Osteoblast (primary cell): ENCODE measurements at places on chromosomes 7 and 10. TPM values are rescaled to one million over a fixed set of nuclear protein-coding genes. Genes with fewer than 3 reads are reported as not detected.

The RASA4B gene
- 1.8 and 3.3 TPM in 2 replicates for total RNA-seq

DNA sequence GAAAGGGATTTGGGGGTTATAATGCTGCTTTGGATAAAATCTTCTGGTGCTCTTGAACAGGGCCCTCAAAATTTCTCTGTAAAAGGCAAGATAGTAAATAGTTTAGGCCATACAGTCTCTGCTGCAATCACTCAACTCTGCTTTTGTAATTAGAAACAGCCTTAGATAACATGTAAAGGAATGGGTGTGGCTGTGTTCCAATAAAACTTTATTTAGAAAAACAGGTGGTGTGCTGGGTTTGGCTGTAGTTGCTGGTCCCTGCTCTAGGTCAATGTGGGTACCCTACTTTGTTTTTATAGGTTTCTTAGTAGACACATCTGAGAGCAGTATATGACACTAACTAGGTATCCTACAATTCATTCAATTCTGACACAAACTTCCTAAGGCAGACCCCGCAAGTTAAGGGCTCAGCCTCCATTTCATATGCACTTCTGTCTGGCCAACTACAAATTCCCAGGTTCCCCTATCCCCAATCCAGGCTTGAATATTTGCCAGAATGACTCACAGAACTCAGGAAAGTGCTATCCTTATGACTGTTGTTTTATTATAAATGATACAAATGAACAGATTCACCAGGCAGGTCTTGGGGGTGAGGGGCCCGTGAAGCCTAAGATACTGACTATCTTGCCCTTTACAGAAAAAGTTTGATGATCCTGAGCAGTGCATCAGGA lies 349.9 kb downstream of the RPS24 start:
- no peaks in the 10 kb centered on the region for H3K4me1 ChIP-seq
- no peak for DNase-seq
- H3K4me3 ChIP-seq: no peak overlapping the region

- H3K4me1 ChIP-seq: peaks cover 30% of the 10 kb centered on the region
- H3K36me3 ChIP-seq: no peaks in the 10 kb centered on the region
- no peak overlapping the region for H3K4me3 ChIP-seq
- no peaks in the 10 kb centered on the region for H3K27me3 ChIP-seq
- no peak for DNase-seq
Observed at GRCh38 chr10:44858988-44859387, 52.1 kb upstream of the TMEM72 start.

The CXCL12 gene
- 288 and 358 TPM in 2 replicates for total RNA-seq

DNA sequence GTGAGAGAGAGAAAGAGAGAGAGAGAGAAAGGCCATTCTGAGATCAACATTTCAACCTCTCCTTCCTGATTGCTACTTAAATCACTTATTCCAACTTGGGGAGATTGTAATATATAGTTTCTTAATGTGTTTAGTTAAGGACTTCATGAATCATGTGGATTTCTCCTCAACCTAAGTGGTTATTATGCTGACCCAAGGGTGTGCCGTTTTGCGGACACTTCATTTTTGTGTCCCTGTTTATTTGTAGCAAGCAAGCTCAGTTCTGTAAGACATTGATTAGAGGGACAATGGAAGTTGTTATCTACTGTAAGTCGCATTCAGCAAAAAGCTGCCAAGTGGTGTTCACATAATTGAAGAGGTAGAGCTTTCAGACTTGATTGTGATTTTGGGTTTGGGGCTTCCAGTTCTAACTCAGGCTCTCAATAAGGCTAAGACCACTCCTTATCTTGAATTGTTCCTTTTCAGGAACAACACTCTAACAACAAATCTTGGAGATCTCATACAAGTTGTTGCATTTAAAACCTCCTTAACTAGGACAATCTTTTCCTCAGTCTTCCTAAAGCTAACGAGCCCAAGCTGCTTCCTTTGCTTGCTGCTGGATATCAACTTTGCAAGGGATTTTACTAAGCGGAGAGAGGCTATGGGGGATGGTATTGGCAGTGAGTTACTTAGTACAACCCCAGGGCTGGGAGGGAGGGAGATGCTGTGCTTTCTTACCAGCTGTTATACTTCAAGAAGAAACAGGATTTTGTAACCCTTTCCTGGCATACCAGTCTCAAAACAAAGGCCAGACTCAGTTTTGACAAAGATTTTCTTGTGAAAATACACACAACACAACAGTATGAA lies 19.8 kb upstream of the COL1A2 start:
- peak overlapping the region; percentile 63 for H3K4me3 ChIP-seq
- DNase-seq: peak; percentile 71
- peak overlapping the region; percentile 97 for H3K27ac ChIP-seq

DNA sequence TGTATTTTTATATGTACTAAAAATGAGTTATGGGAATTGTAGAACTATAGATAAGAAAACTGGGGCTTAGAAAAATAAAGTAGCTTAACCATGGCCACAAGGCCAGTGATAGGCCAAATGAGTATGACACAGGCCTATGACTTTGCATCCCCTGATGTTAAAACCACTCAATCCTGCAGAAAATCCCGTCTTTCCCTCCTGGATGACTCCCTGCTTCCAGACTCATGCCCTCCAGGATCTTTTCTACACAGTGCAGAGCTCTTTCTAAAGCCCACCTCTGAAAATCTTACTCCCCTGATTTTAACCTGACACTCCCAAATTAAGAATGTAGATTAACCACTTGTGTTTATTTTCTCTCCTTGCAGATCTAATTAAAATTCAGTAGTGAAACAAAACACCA lies 489.2 kb upstream of the LRRN3 start:
- no peak overlapping the region for H3K27ac ChIP-seq
- H3K4me1 ChIP-seq: no peaks in the 10 kb centered on the region
- no peak for DNase-seq

- peaks cover 8% of the 10 kb centered on the region for H3K36me3 ChIP-seq
- peak; percentile 4 for DNase-seq
- peaks cover 67% of the 10 kb centered on the region for H3K4me1 ChIP-seq
- H3K27me3 ChIP-seq: no peaks in the 10 kb centered on the region
- H3K27ac ChIP-seq: peak overlapping the region; percentile 92
- no peak overlapping the region for H3K4me3 ChIP-seq
Observed at GRCh38 chr10:79320316-79320715, 27.0 kb upstream of the PPIF start.

DNA sequence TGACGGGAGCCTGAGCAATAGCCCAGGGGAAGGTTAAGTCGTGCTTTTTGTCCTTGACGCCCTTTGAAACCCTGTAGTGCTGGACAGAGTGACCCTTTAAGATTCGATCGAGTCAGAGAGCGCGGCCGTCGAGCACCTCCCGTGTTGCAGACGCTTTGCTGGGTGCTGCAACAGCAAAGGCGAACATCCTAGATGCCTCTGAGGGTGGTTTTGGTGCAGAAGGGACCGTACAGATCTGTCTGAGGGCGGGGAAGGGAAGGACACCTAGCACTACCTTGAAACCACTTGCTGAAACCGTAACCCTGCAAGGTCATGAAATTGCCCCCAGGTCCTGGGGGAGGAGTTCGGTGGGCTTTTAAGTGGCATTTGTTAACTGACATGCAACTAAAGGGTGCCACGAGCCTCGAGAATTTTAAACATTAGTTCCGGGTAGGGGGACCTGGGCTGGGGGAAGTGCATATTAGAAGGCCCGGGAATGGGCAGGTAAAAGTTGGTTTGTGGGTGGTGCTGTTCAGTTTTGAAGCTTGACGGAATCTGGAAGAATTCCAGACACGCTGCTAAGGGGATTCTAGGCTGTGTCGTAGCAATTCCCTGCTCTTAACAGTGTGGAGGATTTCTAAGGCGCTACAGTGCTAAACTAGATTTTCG lies 786 bp downstream of the ATP5F1C start:
- no peak for DNase-seq
- peak overlapping the region; percentile 99 for H3K4me3 ChIP-seq
- no peaks in the 10 kb centered on the region for H3K27me3 ChIP-seq
- no peaks in the 10 kb centered on the region for H3K36me3 ChIP-seq

GRCh38 chr10:13830385-13830784 lies 243.6 kb downstream of the PRPF18 start:
- H3K4me1 ChIP-seq: peaks cover 6% of the 10 kb centered on the region
- no peak overlapping the region for H3K4me3 ChIP-seq
- DNase-seq: peak; percentile 73
- H3K27ac ChIP-seq: no peak overlapping the region
- H3K27me3 ChIP-seq: no peaks in the 10 kb centered on the region

GRCh38 chr10:84695902-84696301 lies 367.5 kb downstream of the CCSER2 start:
- no peaks in the 10 kb centered on the region for H3K4me1 ChIP-seq
- H3K4me3 ChIP-seq: no peak overlapping the region
- no peak overlapping the region for H3K27ac ChIP-seq
- H3K36me3 ChIP-seq: no peaks in the 10 kb centered on the region

DNA sequence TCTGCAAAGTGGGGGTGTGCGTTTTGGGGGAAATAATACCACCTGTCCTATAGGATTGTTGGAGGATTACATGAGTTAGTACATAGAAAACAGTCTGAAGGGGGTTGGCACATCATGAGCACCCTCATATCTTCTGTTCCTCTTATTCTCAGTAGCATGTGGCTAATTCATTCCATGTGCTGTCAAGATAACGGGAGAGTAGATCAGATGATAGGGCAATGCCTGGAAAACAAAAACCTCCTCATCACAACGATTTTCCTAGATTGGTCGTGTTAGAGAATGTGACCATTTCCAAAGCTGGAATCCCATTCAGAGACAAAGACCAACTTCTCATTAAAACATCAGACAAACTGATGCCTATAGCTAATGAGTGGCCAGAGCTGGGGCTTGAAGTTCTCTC lies 50.6 kb downstream of the FAM241B start:
- no peaks in the 10 kb centered on the region for H3K36me3 ChIP-seq
- no peak overlapping the region for H3K27ac ChIP-seq
- H3K4me3 ChIP-seq: no peak overlapping the region
- H3K4me1 ChIP-seq: no peaks in the 10 kb centered on the region
- peaks cover 71% of the 10 kb centered on the region for H3K27me3 ChIP-seq

The CYP2C19 gene
- not detected in 2 replicates for total RNA-seq

The NEURL1 gene
- under 0.01 TPM in 1 of 2 replicates, not detected in the other for total RNA-seq

DNA sequence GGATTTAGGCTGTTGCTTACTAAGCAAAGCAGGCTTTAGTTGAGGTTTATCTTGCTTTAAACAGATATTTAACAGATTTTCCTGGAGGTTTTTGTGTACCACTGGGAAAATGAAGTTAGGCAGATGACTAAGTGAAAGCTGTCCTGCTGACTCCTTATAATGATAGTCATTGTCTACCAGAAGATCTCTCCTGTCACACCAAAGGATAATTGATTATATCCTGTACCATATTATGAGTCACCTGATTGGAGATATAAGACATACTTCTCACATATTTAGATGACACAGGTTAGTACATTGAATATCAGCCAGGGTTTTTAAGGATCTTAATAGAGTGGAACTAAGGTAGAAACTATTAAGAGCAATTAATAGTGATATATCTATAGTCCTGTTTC lies 68.4 kb downstream of the PTEN start:
- peak overlapping the region; percentile 67 for H3K27ac ChIP-seq
- no peak overlapping the region for H3K4me3 ChIP-seq
- peaks cover 5% of the 10 kb centered on the region for H3K36me3 ChIP-seq
- DNase-seq: peak; percentile 41

The TMEM139 gene
- total RNA-seq: not detected in 2 replicates

- H3K27me3 ChIP-seq: no peaks in the 10 kb centered on the region
- peaks cover 22% of the 10 kb centered on the region for H3K4me1 ChIP-seq
- no peaks in the 10 kb centered on the region for H3K36me3 ChIP-seq
- H3K4me3 ChIP-seq: peak overlapping the region; percentile 26
- no peak for DNase-seq
Observed at GRCh38 chr7:47796347-47796746, 151.9 kb downstream of the PKD1L1 start.

DNA sequence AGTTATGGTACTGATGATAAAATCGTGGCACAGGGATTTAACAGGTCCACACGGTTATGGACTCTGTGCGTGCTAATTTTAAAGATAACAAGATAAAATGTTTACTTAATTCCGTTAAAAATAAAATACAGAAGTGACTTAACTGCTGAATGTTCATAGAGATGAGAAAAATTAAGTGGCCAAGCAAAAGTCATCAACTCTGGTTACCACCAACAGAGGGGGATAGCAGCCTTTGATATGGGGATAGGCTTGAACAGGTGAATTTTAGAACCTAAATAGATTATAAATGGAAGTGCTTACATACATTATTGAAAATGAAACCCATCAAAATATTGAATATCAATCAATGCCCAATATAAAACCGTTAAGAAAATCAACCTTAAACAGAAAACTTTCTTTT lies 245.0 kb downstream of the WDR37 start:
- no peaks in the 10 kb centered on the region for H3K27me3 ChIP-seq
- no peak overlapping the region for H3K27ac ChIP-seq
- no peak overlapping the region for H3K4me3 ChIP-seq
- no peaks in the 10 kb centered on the region for H3K36me3 ChIP-seq
- no peak for DNase-seq

DNA sequence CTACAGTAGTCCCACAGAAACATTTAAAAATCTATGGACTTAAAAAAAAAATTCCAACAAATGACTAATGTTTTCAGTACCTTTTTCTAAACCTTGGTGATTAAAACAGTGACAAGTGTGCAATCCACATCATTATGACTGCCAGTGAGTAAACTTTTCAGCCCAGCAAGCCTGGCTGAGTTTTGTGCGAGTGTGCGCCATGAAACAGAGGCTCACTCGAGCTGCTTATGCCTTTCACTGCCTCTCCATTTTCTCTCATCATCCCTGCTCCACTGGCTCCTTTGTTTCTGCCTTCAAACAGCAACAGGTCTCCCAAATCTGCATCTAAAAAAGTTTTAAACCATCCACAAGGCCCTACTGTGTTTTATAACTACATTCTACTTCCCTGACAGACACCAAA lies 105.8 kb downstream of the USP6NL start:
- H3K4me3 ChIP-seq: no peak overlapping the region
- H3K27ac ChIP-seq: no peak overlapping the region
- H3K4me1 ChIP-seq: no peaks in the 10 kb centered on the region

- H3K4me1 ChIP-seq: peaks cover 8% of the 10 kb centered on the region
- no peak overlapping the region for H3K4me3 ChIP-seq
- no peak overlapping the region for H3K27ac ChIP-seq
- no peaks in the 10 kb centered on the region for H3K27me3 ChIP-seq
- peak; percentile 44 for DNase-seq
Observed at GRCh38 chr7:101255796-101256195, 10.9 kb upstream of the FIS1 start.

The CALCR gene
- total RNA-seq: not detected in 2 replicates

- H3K27me3 ChIP-seq: no peaks in the 10 kb centered on the region
- H3K4me1 ChIP-seq: no peaks in the 10 kb centered on the region
- no peak overlapping the region for H3K27ac ChIP-seq
- no peak for DNase-seq
- H3K36me3 ChIP-seq: no peaks in the 10 kb centered on the region
Observed at GRCh38 chr10:98649170-98649569, 202.4 kb upstream of the HPS1 start.

- DNase-seq: no peak
- no peak overlapping the region for H3K4me3 ChIP-seq
- H3K4me1 ChIP-seq: no peaks in the 10 kb centered on the region
- no peaks in the 10 kb centered on the region for H3K36me3 ChIP-seq
- H3K27ac ChIP-seq: no peak overlapping the region
Observed at GRCh38 chr10:80292607-80293239, 3.3 kb upstream of the MAT1A start.

- no peaks in the 10 kb centered on the region for H3K27me3 ChIP-seq
- H3K4me1 ChIP-seq: no peaks in the 10 kb centered on the region
- no peaks in the 10 kb centered on the region for H3K36me3 ChIP-seq
- H3K27ac ChIP-seq: no peak overlapping the region
- no peak overlapping the region for H3K4me3 ChIP-seq
- no peak for DNase-seq
Observed at GRCh38 chr7:25789701-25790640, 362.0 kb upstream of the NFE2L3 start.

The IL2RA gene
- total RNA-seq: not detected in 2 replicates

The SP8 gene
- not detected in 2 replicates for total RNA-seq

The SPAG6 gene
- not detected in 2 replicates for total RNA-seq
